ENCODE measurements at places on chromosomes 6 and 20.
A peak's percentile ranks its signal among the peaks of the same experiment; 100 is the strongest.

- no peak for DNase-seq
- no peaks in the 10 kb centered on the region for H3K36me3 ChIP-seq
- no peak overlapping the region for H3K4me3 ChIP-seq
These were observed 118.5 kb downstream of the SYCP2 start for GRCh38 chr20:59814840-59815340.

GRCh38 chr6:72828904-72829303 lies 207.0 kb downstream of the KCNQ5 start:
- H3K27me3 ChIP-seq = no peaks in the 10 kb centered on the region
- no peak overlapping the region for H3K27ac ChIP-seq
- H3K4me1 ChIP-seq = no peaks in the 10 kb centered on the region
- no peaks in the 10 kb centered on the region for H3K36me3 ChIP-seq

DNA sequence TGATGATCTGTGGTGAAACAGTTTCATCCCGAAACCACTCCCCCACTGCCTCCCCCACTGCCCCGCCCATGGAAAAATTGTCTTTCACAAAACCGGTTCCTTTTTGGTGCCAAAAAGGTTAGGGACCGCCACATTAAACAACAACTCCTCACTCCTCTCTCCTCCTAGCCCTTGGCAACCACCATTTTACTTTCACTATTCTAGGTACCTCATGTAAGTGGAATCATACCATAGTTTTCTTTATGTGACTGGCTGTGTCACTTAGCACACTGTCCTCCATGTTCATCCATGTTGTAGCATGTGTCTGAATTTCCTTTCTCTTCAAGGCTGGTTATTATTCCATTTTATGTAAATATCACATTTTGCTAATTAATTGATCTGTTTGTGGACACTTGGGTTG lies 99.3 kb downstream of the UTRN start:
- H3K4me1 ChIP-seq = peaks cover 3% of the 10 kb centered on the region
- H3K27me3 ChIP-seq = no peaks in the 10 kb centered on the region
- no peak overlapping the region for H3K27ac ChIP-seq
- no peak overlapping the region for H3K4me3 ChIP-seq
- H3K36me3 ChIP-seq = no peaks in the 10 kb centered on the region

DNA sequence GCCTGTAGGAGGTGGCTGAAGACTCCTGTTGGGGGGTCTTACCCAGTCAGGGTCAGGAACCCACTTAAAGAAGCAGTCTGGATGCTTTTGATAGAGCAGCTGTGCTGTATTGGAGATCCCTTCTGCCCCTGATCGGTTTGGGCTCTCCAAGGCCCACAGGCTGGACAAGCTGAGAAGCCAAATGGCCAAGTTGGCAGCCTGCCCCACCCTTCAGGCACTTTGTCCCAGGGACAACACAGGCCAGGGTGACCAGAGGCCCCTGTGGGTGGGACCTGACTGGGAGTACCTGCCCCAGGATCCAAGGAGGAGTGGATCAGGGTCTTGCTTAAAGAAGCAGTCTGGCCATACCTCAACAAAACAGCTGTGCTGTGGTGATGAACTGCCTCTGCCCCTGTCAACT lies 48.4 kb downstream of the ZC2HC1B start:
- DNase-seq = no peak
- no peaks in the 10 kb centered on the region for H3K27me3 ChIP-seq
- no peaks in the 10 kb centered on the region for H3K4me1 ChIP-seq
- H3K27ac ChIP-seq = no peak overlapping the region
- no peaks in the 10 kb centered on the region for H3K36me3 ChIP-seq
- no peak overlapping the region for H3K4me3 ChIP-seq

GRCh38 chr20:46512943-46513844 lies at the start of gene ZNF334:
Gene ZNF334, minus strand, starts transcription at chr20:46513559. Its CDS starts 1,457 bp downstream, at chr20:46512102.
- peak within 1 kb of the TSS; percentile 69 for H3K27ac ChIP-seq
- peaks cover 12% of the 10 kb centered on the region for H3K27me3 ChIP-seq
- peak within 1 kb of the TSS; percentile 65 for H3K4me3 ChIP-seq
- peak; percentile 79 for DNase-seq
- no peaks in the 10 kb centered on the region for H3K36me3 ChIP-seq

- H3K27me3 ChIP-seq = no peaks in the 10 kb centered on the region
- H3K27ac ChIP-seq = no peak overlapping the region
- H3K36me3 ChIP-seq = peaks cover 14% of the 10 kb centered on the region
- H3K4me1 ChIP-seq = no peaks in the 10 kb centered on the region
- DNase-seq = no peak
- no peak overlapping the region for H3K4me3 ChIP-seq
These were observed 89.2 kb downstream of the RAMACL start for GRCh38 chr6:166497087-166497899.

DNA sequence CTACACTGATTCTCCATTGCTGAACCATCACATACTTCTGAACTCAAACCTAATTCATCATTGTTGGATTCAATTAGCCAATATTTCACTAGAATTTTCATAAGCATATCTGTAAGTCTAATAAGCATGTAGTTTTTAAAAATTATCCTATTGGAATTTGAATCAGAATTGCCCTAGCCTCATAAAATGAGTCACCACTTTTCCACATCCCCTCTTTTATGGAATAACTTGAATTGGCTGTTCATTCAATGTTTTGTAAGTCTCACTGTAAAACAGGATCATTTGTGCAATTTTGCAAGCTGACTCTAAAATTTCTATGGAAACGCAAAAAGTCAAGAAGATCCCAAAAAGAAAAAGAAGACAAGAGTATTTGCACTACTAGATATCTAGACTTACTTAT lies 141.0 kb downstream of the HACE1 start:
- H3K36me3 ChIP-seq = no peaks in the 10 kb centered on the region
- DNase-seq = no peak
- no peak overlapping the region for H3K27ac ChIP-seq
- H3K4me1 ChIP-seq = no peaks in the 10 kb centered on the region
- H3K27me3 ChIP-seq = no peaks in the 10 kb centered on the region

- peaks cover 2% of the 10 kb centered on the region for H3K27me3 ChIP-seq
- H3K4me3 ChIP-seq = no peak overlapping the region
- H3K36me3 ChIP-seq = no peaks in the 10 kb centered on the region
- H3K27ac ChIP-seq = no peak overlapping the region
- H3K4me1 ChIP-seq = no peaks in the 10 kb centered on the region
- no peak for DNase-seq
These were observed 34.9 kb downstream of the ANGPT4 start for GRCh38 chr20:881051-881782.

DNA sequence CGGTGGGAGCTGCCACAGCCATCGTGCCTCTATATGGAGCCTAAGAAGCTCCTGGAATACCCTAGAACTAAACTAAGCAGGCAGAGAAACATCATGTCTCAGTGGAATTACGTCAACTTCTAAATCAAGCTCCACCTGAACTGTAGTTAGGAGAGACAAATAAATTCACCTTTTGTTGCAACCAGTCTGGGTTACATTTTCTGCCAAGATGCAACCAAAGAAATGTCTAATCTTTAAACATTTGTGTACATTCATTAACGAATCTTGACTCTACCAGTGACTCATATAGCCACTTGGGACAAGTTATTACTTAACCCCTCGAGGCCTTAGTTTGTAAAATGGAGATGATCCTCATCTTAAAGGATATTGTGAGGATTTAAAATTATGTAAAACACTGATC lies 8.9 kb downstream of the PTPRK start:
- H3K4me1 ChIP-seq = peaks cover 15% of the 10 kb centered on the region
- no peaks in the 10 kb centered on the region for H3K27me3 ChIP-seq
- H3K36me3 ChIP-seq = no peaks in the 10 kb centered on the region
- no peak for DNase-seq

GRCh38 chr6:62357835-62358234 lies 71.8 kb upstream of the KHDRBS2 start:
- no peak overlapping the region for H3K27ac ChIP-seq
- H3K27me3 ChIP-seq = no peaks in the 10 kb centered on the region
- H3K4me1 ChIP-seq = no peaks in the 10 kb centered on the region

- no peak for DNase-seq
- H3K4me3 ChIP-seq = no peak overlapping the region
- H3K36me3 ChIP-seq = no peaks in the 10 kb centered on the region
- no peaks in the 10 kb centered on the region for H3K27me3 ChIP-seq
- peaks cover 14% of the 10 kb centered on the region for H3K4me1 ChIP-seq
These were observed 107.3 kb downstream of the PRND start for GRCh38 chr20:4828830-4829513.

- H3K4me1 ChIP-seq = peaks cover 10% of the 10 kb centered on the region
- no peak overlapping the region for H3K4me3 ChIP-seq
- no peak for DNase-seq
- H3K27ac ChIP-seq = peak overlapping the region; percentile 10
- H3K27me3 ChIP-seq = no peaks in the 10 kb centered on the region
- peaks cover 19% of the 10 kb centered on the region for H3K36me3 ChIP-seq
These were observed 46.6 kb downstream of the ZMYND8 start for GRCh38 chr20:47309806-47310426.

DNA sequence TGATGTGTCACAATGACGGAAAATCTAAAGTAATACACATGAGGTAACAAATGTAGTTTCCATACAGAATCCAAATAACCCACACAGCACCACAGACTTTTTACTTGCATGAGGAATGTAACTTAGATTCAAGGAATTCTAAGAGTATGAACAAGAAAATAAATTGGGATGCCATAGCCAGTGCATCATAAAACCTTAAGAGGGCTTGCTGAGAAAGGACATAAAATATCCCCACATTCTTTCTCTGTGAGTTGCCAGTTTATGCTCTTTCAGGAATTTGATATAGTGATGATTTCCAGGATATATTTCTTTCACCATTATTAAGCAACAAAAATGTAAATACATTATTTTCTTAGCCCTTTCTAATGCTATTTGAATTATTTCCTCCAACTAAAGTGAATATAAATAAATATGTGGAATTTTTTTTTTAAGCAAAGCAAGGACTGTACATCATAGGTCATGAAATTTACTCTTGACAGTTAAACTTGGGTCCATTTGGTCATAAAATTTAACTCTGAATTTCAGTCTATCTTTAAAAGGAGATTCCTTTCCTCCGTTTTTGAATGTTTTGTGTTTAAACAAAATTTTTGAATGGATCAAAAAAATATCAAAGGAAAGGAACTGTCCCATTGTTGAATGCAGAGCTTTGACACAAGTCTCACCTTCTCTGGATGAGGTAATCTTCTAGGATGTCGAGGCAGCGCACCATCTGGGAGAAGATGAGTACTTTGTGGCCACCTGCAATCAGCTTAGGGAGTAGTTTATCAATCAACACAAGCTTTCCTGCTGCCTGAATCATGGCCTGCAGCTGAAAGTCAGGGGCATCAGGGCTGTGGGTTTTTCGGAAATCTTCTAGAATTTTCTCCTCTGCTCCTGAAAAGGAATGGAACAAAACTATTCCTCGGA lies 116.3 kb upstream of the EMILIN3 start:
- H3K4me1 ChIP-seq = no peaks in the 10 kb centered on the region
- no peak overlapping the region for H3K27ac ChIP-seq
- no peak for DNase-seq
- no peak overlapping the region for H3K4me3 ChIP-seq
- no peaks in the 10 kb centered on the region for H3K27me3 ChIP-seq

DNA sequence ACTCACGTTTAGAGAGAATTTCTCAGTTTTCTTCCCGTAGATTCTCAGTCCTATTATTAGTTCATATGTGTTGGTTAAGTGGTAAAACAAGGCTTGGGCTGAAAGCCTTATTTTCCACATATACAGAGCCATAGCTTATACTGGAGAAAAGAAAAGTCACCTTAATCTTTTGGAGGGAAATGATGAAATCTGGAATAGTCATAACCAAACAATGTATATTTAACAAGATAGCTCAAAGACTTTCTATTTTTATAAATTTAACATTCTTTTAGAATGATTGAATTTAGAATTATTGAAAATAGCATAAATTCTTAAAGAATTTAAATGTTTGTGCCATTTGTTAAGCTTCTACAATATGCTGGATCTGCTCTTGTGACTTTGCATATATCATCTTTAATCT lies 85.8 kb downstream of the CDKAL1 start:
- H3K27ac ChIP-seq = no peak overlapping the region
- no peak for DNase-seq
- H3K36me3 ChIP-seq = no peaks in the 10 kb centered on the region
- no peak overlapping the region for H3K4me3 ChIP-seq
- H3K4me1 ChIP-seq = no peaks in the 10 kb centered on the region

GRCh38 chr20:54794110-54794509 lies 318.7 kb downstream of the DOK5 start:
- H3K27me3 ChIP-seq = no peaks in the 10 kb centered on the region
- no peak overlapping the region for H3K27ac ChIP-seq
- H3K36me3 ChIP-seq = no peaks in the 10 kb centered on the region
- DNase-seq = no peak
- no peaks in the 10 kb centered on the region for H3K4me1 ChIP-seq
- H3K4me3 ChIP-seq = no peak overlapping the region

- H3K36me3 ChIP-seq = no peaks in the 10 kb centered on the region
- DNase-seq = no peak
- H3K4me1 ChIP-seq = no peaks in the 10 kb centered on the region
- H3K27me3 ChIP-seq = no peaks in the 10 kb centered on the region
- H3K27ac ChIP-seq = no peak overlapping the region
These were observed 26.1 kb downstream of the CGA start for GRCh38 chr6:87068795-87069194.

DNA sequence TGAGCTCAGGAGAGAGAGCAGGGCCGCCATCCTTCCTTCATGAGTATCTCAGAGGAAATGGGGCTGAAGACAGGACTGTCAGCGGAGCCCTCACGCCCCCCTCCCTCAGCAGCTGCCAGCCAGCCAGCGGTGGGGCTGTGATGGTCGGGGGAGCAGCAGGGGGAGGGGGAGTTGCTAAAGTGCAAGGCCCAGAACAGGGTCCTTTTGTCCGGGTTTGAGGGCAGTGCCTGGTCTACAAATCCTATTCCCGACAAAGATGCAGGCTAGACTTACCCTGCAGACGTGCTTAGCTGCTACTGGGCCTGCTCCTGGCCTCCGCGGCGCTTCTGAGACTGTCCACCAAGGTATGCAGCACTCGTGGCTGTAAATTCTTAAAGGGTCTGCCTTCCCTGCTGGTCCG lies 593.4 kb upstream of the CDH4 start:
- H3K4me3 ChIP-seq = no peak overlapping the region
- no peaks in the 10 kb centered on the region for H3K27me3 ChIP-seq
- peak; percentile 18 for DNase-seq
- peaks cover 30% of the 10 kb centered on the region for H3K4me1 ChIP-seq
- no peaks in the 10 kb centered on the region for H3K36me3 ChIP-seq

GRCh38 chr20:51906679-51907078 lies 104.4 kb upstream of the SALL4 start:
- no peaks in the 10 kb centered on the region for H3K4me1 ChIP-seq
- H3K27ac ChIP-seq = no peak overlapping the region
- no peak overlapping the region for H3K4me3 ChIP-seq
- DNase-seq = peak; percentile 45
- no peaks in the 10 kb centered on the region for H3K36me3 ChIP-seq
- H3K27me3 ChIP-seq = no peaks in the 10 kb centered on the region

- H3K27me3 ChIP-seq = no peaks in the 10 kb centered on the region
- no peak overlapping the region for H3K27ac ChIP-seq
- peak; percentile 76 for DNase-seq
- no peaks in the 10 kb centered on the region for H3K4me1 ChIP-seq
- no peaks in the 10 kb centered on the region for H3K36me3 ChIP-seq
- no peak overlapping the region for H3K4me3 ChIP-seq
These were observed 53.0 kb upstream of the TCF21 start for GRCh38 chr6:133835901-133836300.

DNA sequence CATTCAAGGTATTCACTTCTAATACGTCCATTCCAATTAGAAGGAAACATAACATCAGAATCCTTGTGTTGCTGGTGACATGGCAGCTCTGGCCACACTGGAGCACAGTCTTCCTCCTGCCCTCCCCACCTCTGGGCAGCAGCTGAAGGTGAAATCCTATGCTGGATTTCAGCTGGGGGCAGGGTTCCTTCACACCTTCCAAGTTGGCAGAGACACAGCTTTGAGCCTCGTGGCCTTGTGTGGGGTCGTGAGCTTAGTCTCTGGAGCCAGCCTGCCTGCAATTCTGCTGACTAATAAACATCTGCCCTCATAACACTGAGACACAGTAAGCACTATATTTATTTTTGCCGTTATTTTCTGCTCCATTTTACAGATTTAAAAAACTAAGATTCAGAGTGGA lies 218.9 kb upstream of the RIN2 start:
- no peaks in the 10 kb centered on the region for H3K27me3 ChIP-seq
- no peak overlapping the region for H3K4me3 ChIP-seq
- DNase-seq = no peak
- H3K36me3 ChIP-seq = no peaks in the 10 kb centered on the region
